ENCODE measurements at places on chromosomes 16 and 17.

- DNase-seq, result peak; percentile 59
Observed at GRCh38 chr17:59963738-59964481, 630 bp downstream of the RNFT1 start.

DNA sequence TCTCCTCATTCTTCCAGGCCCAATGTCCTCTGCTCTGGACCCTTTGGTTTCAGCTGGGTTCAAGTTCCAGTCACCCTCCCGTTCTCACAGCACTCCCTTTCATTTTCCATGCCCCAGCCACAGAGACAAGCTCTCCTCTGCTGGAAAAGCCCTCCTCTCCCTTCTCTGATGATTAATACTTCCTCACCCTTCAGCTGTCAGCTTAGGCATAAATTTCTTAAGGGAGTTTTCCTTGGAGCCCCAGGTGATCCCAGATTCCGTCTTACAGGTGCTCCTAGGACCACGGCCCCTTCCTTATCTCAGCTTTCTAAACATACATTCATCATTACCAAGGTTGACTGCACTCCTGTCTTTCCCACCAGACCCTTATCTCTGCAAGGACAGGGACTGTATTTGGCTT is 10.4 kb downstream of the CHAD start:
- no peak for DNase-seq

GRCh38 chr17:8766731-8767130 is 8.4 kb upstream of the SPDYE4 start:
- DNase-seq, result no peak

DNA sequence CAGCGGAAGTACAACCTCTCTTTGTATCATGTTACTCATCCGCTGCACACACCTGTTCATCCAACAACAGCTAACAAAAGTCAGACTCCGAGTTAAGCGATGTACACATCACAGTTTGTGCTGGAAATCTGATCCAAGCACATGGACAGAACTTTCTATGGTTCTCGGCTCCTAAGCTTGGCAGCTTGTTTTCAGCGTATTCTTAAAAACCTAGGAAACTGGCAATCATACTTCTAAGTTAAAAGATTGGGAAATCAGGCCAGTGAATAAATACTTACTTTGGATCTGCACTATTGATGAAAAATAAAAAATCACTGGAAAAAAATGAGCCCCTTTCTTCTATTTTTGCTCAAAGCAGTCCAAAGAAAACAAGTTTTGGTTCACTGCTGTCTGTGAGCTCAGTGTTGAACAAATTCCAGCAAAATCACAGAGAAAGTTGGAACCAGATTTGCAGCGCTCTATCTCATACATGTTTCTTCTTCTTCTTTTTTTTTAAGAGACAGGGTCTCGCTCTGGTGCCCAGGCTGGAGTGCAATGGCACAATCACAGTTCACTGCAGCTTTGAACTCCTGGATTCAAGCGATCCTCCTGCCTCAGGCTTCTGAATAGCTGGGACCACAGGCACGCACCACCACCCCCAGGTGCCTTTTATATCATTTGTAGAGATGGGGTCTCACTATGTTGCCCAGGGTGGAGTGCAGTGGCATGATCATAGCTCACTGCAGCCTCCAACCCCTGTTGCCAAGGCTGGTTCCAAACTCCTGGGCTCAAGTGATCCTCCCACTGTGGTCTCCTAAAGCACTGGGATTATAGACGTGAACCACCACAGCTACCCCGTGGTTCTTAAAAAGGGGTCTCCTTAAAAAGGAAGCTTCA is 71.6 kb upstream of the CREBBP start:
- no peak for DNase-seq

- no peak for DNase-seq
Observed at GRCh38 chr16:84150926-84151325, 5.8 kb downstream of the DNAAF1 start.

- no peak for DNase-seq
Observed at GRCh38 chr17:13626703-13627102, 25.0 kb upstream of the HS3ST3A1 start.
